ENCODE measurements at places on chromosomes 11 and 22.

DNA sequence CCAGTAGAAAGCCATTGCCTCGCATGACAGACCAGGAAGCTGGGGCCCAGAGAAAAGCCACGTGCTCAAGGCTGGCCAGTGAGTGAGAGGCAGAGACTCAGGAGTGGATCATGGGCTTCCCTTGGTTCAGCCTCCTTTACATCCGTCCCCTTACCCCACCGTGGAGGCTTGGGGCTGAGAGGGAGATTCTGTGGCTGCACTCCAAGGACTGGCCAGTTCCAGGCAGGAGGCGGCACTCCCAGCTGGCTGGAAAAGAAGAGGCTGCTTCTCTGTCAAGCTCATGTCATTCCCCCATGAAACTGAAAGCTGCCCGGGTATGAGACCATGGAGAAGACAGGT is 6.6 kb upstream of the ASCL2 start:
- no peak for DNase-seq

DNA sequence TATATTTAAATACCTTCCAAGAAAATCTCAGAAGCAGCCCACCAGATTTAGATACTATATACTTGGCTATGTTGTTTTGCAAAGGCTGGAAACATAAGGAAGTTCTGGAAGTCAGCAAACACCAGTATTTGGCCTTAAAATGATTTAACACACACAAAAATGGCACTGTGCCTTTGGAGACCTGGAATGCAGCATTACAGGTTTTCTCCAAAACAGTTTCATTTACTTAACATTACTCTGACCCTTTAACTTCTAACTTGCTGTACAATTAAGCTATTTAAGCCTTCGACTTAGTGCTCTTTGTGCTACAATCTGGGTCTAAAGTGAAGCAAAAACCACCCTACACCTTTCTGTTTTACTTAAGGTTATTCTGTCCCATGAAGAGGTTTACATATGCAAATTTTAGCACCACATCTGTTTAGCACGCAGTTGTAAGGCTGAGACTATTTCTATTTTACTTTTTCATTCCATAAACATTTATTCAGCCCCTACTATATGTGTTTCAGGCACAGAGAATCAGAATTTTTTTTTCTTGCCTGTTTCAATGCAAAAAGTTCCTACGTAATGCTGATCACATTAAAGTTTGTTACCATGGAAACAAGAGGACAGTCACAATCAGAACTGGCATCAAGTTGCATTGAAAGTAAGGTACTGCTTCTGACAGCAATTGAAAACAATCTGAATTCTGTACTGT is 70.3 kb downstream of the MAML2 start:
- no peak for DNase-seq

DNA sequence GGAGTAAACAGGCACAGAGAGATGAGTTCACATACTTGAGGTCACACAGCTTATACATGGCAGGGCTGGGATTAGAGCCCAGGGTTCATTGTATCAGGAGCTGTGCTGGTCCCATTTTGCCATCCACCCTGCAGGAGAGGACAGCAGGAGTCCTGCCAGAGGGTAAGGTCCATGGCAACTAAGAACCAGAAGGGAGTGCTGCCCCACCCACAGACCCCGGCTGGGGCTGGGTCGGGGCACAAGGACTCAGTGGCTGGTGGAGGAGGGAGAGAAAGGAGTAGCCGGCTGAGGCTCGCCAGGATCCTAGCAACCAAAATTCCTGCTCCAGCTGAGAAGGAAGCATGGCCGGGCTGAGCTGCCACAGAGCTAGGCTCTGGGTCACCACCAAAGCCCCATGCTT is 25.9 kb upstream of the TP53I11 start:
- no peak for DNase-seq

GRCh38 chr11:126352934-126353801 is 2.3 kb upstream of the ST3GAL4 start:
- no peak for DNase-seq

DNA sequence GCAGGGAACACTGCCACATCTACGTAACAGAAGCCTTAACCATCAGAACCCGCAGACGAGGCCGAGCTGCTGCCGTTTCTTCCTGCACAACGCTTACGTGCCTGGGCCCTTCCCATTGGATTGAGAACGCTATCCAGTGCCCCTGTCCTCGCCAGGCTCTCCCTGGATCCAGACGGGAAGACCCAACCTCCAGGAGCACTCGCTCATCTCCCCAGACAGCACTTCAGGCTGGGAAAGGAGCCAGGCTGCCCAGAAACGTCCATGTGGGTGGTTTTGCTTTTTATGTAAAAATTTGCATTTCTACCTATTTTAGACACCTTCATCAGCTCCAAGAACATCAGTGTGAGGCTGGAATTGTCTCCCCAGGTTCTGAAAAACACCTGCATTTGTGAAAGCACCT is 7.3 kb upstream of the CRYBB3 start:
- no peak for DNase-seq

DNA sequence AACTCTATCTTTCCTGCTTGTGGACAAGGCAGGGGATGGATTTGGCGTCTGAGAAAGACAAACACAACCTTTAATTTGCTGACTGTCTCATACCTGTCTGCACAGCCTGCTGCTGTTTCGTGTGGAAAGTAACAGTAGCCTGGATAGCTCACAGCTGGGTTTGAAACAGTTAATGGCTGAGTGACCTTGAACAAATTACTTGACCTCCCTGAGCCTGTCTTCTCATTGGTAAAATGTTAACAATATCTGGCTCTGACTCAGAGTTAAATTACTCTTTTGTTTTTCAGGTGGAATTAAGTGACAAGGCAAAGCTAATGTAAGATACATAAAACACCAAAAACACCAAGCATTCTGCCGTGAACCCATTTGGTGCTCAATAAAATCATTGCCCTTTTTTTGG is 41.1 kb upstream of the ADA2 start:
- DNase-seq: no peak

- DNase-seq: no peak
Observed at GRCh38 chr22:26320447-26320846, 108.6 kb upstream of the ASPHD2 start.

- DNase-seq: no peak
Observed at GRCh38 chr11:78216571-78217287, 28.0 kb downstream of the USP35 start.

DNA sequence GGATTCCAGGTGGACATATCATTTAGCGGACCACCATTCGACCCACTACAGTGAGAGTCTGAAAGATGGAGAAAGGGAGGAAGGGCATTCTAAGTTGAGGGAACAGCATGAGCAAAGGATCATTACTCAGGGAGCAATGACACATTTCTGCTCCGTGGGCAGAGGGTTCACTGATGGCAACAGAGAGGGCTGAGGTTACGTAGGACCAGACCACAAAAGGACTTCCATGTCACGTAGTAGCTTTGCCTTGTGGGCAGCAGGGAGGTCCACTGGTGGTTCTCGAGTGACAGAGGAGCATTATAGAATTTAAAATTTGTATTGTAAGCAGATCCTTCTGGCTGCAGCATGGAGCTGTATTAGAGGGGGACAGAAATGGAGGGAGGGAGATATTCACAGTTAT is 109.7 kb upstream of the NAV2 start:
- DNase-seq: no peak

DNA sequence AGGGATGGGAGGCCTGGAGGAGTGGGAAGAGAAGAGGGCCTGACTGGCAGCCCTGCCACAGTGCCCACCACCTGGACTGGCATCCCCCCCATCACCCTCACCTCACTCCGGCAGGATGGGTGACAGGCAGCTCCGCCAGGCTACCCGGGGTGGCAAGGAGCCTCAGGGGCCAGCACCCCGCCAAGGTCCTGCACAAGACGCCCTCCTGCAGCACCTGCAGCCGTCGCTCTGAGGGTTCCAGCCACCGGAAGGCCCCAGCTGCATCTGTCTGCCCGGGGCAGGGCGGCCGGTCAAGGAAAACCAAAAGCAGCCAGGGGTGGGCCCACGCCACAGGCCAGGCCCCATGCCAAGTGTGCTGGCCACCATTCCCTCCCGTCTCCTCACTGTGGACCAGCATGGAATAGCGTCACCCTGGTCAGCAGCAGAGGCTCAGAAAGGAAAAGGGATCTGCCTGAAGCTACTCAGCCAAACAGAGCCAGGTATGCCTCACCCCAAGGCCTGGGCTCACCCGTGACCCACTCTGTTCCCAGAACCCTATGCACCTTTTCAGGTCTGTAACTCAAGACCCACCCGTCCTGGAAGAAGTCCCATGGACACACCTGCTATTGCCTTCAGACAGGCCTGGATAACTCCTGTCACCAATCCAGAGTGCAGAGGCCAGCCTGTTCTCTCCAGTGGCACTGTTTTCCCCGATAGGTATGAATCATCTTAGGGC is 7.0 kb downstream of the RHBDD3 start:
- DNase-seq: no peak

- no peak for DNase-seq
Observed at GRCh38 chr11:134939031-134939430, 527.0 kb upstream of the B3GAT1 start.

DNA sequence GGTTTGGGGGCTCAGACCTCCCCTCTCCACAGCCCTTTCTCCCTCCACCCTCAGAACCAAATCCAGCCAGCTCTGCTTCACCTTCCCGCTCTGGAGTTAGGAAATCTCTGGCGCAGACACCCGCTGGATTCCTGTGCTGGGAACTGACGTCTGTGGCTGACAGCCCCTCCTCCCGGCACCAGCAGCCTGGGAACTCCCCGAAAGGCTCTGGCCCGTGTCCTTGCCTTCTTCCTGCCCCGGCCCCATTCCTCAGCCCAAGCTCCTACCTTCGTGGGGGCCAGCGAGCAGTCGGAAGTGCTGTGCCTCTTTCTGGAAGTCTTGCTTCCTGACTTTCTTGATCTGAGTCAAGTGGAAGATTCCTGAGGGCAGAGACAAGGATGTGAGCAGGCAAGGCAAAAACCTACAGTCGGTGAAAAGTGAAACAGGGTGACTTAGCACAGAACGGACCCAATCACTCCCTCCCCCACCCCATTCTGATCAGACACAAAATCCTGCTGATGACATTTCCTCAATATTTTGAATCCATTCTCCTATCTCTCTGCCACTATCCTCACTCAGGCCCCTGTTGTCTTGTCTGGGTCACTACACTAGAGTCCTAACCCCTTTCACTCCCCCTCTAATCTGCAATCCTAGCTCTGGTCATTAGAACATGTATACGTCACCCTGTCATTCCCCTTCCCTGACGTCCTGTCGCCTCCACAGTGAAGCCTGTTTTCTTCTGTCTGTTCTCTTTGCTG is 34.1 kb downstream of the CHRDL2 start:
- DNase-seq: no peak

GRCh38 chr11:15374418-15374817 is 259.7 kb downstream of the INSC start:
- DNase-seq: no peak

DNA sequence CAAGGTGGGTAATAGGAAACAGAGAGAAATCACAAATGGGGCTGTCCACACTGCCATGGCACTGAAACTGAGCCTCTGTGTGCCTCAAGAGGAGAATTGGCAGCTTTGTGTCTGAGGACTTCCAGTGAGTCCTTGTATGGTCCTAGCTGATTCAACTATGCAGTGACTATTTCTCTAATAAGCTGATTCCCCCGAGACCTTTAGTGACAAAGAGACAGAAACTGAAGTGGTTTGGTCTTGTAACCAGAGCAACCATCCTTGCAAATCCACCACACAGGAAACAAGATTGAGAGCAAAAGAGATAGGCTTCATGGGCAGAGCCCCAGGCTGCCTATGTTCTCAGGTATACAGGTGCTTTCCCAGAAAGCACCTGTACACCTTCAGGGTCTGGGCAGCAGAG is 1038.5 kb downstream of the NTM start:
- no peak for DNase-seq

DNA sequence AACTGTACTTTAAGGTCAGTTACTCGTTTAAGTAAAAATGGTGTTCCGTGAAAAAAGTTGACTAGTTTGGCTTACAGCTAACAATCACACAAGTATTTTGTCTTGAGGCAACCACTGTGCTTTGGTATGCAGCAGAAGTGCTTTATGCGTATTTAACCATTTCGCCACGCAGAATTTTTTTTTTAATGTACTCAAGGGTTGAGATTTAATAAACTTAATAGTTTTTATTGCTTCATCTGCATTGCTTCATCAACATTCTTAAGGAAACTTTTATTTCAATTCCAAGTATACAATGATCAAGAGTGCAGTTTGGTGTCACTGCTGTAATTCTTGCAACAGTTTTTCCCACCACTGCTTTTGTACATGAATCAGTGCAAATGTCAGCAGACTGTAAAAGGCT is 66.4 kb downstream of the ZNRF3 start:
- no peak for DNase-seq

GRCh38 chr11:14350215-14350614 is 8.8 kb downstream of the RRAS2 start:
- DNase-seq: no peak

- DNase-seq: no peak
Observed at GRCh38 chr11:85062659-85063058, 564.5 kb downstream of the DLG2 start.

GRCh38 chr11:124799348-124800225 is 619 bp downstream of the MSANTD2 start:
- no peak for DNase-seq

- no peak for DNase-seq
Observed at GRCh38 chr11:4090258-4090657, 4.3 kb upstream of the RRM1 start.

DNA sequence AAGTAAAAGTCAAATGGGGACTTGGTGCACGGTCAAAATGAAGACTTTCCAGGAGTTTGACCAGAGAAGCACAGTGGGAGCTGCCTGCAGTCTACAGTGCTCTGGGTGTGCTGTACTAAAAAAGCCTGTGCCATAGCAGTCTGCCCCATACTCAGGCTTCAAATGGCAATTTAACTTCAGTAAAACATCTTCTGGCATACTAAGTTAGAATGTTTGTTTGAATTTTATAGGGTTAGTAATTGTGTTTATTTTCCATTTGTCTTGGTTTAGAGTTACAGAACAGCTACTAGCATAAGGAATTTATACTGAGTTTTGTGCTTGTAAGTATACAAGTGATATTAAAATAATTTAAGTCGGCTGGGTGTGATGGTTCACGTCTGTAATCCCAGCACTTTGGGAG is 29.3 kb upstream of the LIPT2 start:
- no peak for DNase-seq

DNA sequence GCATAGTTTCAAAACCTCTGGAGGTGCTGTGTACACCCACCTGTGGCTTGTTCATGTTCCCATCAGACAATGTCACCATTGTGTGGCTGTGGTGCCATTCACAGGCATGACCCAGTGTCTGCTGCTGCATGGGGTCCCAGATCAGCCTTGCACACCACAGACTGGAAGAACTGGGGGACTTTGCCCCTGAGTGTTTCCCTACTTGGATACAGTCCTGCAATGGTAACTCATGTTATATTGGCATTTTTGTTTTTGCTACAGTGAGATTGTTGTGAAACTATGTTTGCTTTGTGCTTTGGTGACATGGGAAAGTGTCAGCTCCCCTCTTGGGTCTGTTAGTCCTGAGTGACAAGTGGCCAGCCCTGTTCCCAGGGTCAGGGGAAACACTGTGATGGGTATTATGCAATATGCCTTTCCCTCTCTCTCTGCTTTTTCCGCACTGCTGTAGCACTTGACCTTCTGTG is 108.8 kb downstream of the NAV2 start:
- DNase-seq: no peak

All from putamen (tissue), 1 donor.